ENCODE measurements at places on chromosomes 4 and X. TPM values are rescaled to one million over a fixed set of nuclear protein-coding genes. Genes with fewer than 3 reads are reported as not detected.

The GPM6B gene
- not detected for total RNA-seq

- DNase-seq, result no peak
These were observed 22.7 kb upstream of the YTHDC1 start for GRCh38 chr4:68372588-68372987.

DNA sequence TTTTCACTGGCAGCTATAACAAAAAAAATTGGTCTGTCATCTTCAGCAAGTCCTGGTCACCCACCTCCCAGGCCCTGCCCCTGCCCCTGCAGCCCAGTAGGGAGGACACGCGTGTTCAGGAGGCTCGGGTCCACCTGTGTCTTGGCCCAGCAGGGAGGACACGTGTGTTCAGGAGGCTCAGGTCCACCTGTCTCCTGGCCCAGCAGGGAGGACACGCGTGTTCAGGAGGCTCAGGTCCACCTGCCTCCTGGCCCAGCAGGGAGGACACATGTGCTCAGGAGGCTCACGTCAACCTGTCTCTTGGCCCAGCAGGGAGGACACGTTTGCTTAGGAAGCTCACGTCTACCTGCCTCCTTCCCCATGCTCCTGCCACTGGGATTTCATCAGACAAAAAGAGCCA, 44.9 kb downstream of the HTT-AS start:
- no peak for DNase-seq

DNA sequence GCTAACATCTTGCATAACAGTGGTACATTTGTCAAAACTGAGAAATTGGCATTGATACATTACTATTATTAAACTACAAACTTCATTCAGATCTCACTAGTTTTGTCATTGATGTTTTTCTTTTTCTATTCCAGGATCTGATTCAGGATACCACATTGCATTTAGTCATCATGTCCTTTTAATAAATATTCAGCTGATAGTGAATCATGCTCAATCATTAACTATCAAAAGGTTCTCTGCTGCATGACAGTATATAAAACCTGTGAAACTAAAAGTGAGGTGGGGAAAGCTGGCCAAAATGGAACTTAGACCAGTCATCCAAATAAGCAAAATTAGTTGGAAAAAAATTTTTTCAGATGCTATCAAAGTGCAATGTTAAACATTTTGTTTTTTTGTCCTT, 28.1 kb upstream of the HS6ST2 start:
- DNase-seq, result no peak

DNA sequence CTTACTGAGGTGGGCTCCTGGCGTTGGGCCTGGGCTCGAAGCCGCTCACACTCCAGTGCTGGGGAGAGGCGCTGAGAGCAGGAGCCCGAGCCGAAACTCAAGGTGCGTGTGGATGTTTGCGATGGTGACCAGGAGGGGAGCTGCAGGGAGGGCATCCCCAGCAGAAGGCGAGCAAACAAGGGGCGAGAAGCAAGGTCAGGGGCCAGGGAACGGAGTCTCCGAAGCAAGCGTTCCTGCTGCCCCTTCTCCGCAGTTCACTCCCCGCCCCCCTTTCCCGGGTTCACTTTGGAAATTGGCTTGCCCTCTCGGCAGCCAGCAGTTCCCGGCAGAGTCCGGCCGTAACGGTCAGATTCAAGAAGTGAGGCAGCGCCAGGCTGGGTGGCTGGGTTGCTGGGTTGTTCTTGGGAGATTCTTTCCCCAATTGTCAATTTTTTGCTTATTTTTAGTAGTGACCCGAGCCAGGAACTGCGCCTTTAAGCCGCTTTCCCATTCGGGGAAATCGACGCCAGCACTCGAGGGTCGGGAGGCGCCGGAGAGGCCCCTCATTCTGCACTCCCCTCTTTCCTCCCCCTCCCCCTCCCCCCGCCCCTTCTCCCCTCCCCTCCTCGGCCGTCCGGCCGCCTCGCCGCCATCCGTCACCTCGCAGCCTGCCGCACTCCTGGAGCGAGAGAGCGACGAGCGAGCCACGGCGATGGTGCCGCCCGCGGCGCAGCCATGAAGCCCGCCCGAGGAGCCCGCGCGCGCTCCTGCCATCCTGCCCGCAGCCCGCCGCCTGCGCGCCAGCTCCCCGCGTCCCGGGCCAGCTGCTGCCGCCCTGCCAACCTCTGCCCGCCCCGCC, at the start of gene FRMPD3:
TSS of gene FRMPD3 (plus strand) at position 655 of the 838 bp plus-strand sequence. CDS start 76,937 bp downstream, outside the sequence.
- DNase-seq, result peak; percentile 45

DNA sequence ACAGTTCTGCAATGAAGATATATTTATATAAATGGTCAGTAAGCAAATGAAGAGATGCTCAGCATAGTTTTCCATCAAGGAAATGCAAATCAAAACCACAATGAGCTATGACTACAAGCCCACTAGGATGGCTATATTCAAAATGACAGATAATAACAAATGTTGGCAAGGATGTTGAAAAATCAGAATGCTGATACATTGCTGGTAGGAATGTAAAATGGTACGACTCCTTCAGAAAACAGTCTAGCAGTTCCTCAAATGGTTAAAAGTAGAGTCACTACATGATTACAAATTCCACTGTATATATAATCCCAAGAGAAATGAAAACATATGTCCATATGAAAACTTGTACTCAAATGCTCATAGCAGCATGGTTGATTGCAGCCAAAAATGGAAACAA, 425.0 kb upstream of the ATOH1 start:
- DNase-seq, result no peak

GRCh38 chrX:148084611-148085010, 103.5 kb downstream of the FMR1NB start:
- no peak for DNase-seq

DNA sequence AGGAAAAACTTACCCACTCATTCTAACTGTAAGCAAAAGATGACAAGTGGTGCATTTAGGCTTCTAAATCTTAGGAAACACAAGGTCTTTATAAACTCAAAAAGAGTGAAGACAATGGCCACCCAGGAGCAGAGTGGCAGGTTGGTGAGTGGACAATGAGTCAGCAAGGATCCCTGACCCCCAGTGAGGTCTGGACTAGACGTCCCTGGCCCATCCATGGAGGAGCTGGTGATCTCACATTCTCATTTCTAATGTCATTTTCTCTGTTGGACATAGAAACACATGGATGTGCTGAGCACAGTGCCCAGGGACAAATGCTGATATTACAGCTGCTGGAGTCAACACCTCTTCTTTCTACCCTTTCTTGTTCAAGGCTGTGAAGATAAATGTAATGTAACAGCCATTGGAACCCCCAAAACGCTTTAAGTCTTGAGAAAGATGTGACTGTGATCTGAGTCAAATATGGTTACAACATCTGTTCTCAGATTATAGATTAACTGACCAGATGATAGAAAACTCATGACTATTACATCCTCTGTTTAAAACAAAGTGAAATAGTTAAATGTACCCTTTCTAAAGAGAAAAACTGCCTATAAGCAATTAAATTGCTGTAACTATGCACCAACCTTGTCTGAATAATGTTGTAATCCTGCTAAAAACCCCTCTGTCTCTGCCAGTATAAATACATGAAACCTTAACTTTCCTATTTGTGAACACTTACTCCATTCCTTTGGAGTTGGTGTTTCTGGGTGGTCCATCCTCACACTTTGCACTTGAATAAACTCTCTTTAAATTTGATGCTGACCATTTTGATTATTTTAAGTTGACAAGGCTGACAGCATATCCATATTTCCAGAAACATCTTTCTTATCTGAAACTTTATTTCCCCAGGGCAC, 92.7 kb downstream of the USP46 start:
- no peak for DNase-seq

DNA sequence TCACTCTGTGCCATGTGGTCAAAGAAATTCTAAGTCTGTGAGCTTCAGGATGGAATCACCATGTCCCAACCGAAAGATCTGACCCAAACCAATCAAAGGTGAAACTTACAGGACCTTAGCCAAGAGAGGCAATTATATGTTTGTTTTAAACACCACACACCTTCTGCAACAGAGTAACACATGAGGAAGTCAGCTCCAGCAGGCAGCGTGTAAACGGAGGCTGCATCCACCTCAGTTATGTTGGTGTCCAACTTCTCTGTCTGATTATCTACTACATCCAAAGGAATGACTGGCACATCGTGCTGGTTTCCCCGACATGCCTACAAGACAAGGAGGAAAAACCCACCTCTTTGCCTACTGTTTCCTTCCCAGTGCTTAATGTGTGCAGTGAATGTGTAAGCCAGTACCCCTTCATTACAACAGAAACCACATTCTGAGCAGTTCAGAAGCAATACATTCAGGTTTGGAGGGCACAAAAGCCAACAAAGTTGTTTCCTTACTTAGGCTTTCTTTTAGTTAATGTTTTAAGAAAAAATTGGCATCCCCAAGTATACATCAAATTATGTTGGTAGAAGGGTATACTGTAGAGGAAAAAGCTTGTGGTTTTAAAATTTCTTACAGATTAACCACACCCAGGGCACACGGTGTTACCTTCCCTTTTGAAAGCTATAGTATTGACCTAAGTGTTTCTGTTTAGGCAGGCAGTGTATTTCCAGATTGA, 12.4 kb downstream of the CASP6 start:
- no peak for DNase-seq

DNA sequence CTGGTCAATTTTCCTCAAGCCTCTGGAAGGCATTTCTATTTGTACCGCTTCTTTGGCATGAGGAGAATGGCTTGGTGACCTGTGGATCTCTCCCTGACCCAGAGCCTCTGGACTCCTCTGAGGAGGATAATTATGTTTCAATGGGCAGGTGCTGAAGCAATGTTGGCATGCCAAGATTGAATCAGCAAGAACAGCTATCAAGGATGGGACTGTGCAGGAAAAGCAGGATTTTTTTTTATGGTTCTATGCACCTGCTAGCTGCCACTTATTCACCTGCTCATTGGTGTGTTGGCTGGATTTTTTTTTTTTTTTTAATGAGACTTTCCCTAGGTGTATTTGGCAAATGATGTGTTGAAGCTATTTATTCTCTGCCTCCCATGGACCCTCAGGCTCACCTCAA, 821.2 kb downstream of the RPA4 start:
- DNase-seq, result no peak

DNA sequence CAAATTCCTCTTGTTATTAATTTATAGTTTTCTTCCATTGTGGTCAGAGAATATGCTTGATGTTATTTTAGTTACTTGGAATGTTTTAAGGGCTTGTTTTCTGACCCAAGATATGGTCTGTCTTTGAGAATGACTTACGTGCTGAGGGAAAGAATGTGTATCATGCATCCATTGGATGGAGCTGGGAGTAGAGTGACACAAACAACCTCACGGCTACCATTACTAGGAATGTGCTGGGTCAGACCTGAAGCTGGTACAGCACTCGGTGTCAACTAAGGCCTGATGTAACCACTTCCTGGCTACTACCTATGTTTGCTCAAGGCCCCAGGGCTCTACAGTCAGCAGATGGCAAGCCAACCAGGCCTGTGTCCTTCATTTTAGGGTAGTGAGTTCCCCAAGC, 257.8 kb downstream of the FAT4 start:
- DNase-seq, result no peak

GRCh38 chrX:152932144-152932543, 34.3 kb downstream of the ZNF185 start:
- DNase-seq, result no peak

DNA sequence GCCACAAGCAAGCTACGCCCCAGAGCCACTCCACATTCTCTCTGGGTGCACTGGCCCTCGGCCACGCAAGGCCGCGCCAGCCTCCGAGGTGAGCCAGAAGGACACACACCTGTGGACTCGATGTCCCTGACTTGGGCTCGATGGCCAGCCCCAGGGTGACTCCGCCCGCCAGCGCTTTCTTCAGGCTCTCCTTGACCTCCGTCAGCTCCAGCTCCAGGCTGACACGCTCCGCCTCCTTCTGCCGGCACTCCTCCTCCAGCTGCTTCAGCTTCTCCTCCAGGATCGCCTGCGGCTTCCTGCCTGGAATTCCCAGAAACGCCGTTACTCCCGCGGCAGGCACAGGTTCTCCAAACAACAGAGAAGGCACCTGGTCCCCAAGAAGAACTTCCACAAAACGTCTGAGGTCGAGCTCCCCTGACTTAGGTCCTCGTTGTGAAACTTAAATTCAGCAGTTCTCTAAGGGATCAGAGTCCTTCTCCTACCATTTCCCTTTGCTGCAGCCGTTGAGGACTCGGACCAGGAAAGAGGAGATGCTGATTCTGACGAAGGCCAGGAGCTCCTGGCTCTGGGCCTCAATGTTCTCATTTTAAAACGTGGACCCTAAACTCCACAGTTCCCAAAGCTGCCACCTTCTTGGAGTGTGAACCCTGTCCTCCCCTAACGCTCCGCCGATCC, 166.8 kb downstream of the AFAP1 start:
- no peak for DNase-seq

- DNase-seq, result peak; percentile 10
These were observed 79.7 kb upstream of the USP9X start for GRCh38 chrX:41005445-41005992.

The CFAP299 gene
- total RNA-seq, result not detected

DNA sequence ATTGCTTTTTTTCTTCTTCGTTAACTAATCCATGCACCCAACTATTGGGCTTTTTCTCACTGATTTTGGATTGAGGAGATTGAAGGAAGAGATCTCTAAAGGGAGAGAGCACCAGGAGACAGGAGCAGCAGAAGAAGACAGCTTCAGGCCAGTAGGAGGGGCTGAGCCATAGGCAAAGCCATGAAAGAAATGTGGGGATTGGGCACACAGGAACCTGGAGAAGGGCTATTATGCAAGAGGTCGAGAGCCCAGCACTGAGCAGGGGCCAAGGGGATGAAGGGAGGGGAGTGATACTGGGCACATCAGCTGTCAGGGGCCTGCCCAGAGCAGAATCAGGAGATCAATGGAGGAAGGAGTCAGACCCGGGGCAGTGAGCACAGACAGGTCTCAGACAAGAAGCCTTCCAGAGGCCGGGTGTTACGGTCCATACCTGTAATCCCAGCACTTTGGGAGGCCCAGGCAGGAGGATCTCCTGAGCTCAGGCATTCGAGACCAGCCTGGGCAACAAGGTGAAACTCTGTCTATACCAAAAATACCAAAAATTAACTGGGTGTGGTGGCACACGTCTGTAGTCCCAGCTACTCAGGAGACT, 140.9 kb downstream of the BCOR start:
- DNase-seq, result no peak

GRCh38 chr4:141759796-141760425, 123.5 kb downstream of the IL15 start:
- no peak for DNase-seq

The PAGE2B gene
- total RNA-seq, result 0.67 TPM

DNA sequence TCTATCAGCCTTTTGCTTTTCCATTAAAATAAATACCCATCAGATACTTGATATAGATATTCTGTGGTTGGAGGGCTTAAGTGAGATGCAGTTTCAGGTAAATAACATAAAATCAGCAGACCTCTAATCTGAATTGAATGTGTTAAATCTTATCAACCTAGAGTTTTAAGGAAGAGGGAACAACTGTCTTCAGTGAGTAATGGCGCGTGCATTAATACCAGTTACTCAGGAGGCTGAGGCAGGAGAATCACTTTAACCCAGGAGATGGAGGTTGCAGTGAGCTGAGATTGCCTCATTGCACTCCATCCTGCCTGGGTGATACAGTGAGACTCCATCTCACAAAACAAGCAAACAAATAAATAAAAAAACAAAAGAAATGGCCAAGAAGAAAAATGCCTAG, 54.3 kb downstream of the FAT4 start:
- no peak for DNase-seq
